ENCODE measurements at places on chromosomes 4 and X. TPM values are rescaled to one million over a fixed set of nuclear protein-coding genes. Genes with fewer than 3 reads are reported as not detected.

DNA sequence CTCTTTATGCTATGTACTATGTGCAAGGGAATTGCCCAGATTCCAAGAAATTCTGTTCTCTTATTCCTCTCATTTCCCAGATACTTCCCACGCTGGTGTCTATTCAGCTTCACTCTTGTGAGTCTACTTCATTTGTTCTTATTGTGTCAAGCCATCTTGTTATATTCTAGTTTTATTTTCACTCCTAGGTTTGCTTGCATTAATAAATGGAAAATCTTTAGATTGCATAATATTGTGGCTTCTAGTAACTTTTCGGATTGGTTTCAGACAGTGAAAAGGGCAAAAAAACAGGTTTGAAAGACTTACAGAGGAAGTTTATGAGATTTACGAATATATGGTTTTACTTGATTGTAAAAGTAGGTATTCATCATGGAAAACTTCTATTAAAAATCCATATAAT is 128.4 kb downstream of the BTC start:
- no peaks in the 10 kb centered on the region for H3K36me3 ChIP-seq
- no peaks in the 10 kb centered on the region for H3K4me1 ChIP-seq
- H3K27ac ChIP-seq: no peak overlapping the region
- no peaks in the 10 kb centered on the region for H3K27me3 ChIP-seq

DNA sequence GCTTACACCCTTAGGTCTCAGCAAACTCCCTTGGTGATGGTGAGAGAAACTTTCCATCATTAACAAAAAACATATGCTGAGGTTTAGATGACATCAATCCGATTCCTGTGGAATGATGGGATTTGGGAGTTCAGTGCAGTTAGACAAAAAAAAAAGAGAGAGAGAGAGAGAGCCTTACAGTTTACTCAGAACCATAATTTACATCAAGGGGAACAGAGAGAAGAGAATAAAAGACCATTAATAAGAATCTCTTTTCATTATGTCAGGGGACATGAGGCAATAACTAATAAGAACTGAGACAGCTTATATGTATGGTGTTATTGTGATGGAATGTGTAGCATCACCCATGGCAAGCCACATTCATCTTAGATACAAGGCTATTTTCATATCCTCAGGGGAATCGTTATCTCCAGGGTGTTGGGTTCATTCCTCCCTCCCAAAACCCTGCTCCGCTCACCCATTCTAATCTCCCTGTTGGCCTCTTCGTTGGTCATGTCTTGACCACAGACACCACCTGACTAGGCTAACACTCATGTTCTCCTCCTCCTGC is 175.7 kb upstream of the MXRA5 start:
- H3K4me3 ChIP-seq: no peak overlapping the region
- H3K27ac ChIP-seq: no peak overlapping the region
- no peaks in the 10 kb centered on the region for H3K27me3 ChIP-seq
- H3K4me1 ChIP-seq: no peaks in the 10 kb centered on the region
- DNase-seq: no peak

- H3K36me3 ChIP-seq: no peaks in the 10 kb centered on the region
- no peak for DNase-seq
- peaks cover 13% of the 10 kb centered on the region for H3K27me3 ChIP-seq
- no peak overlapping the region for H3K27ac ChIP-seq
- no peak overlapping the region for H3K4me3 ChIP-seq
These were observed 5.6 kb upstream of the PCDH7 start for GRCh38 chr4:30714408-30715031.

GRCh38 chr4:57156242-57156990 is 46.2 kb upstream of the IGFBP7 start:
- H3K27ac ChIP-seq: no peak overlapping the region
- no peak for DNase-seq
- no peaks in the 10 kb centered on the region for H3K4me1 ChIP-seq
- H3K4me3 ChIP-seq: no peak overlapping the region
- no peaks in the 10 kb centered on the region for H3K36me3 ChIP-seq

DNA sequence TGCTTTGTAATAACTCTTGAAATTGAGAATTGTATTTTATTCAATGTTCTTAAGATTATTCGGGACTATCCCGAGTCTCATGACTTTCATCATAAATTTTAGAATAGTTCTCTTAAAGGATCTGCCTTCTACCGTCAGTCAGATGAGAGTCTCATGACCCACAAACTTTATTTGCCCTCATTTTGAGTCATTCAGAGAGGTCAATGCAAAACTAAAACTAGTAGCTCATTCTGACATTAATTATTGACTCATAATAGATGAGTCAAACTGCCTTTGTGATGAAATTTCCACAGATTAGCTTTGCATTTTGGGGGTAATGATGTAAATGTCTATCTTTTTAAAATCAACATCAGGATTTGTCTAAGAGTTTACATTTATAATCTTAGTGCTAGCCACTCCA is 1527.3 kb downstream of the TECRL start:
- DNase-seq: no peak
- no peak overlapping the region for H3K27ac ChIP-seq
- H3K4me3 ChIP-seq: no peak overlapping the region
- no peaks in the 10 kb centered on the region for H3K4me1 ChIP-seq

GRCh38 chrX:124829930-124830329 is 483.6 kb downstream of the SH2D1A start:
- H3K27ac ChIP-seq: no peak overlapping the region
- no peak for DNase-seq
- H3K4me3 ChIP-seq: no peak overlapping the region
- no peaks in the 10 kb centered on the region for H3K27me3 ChIP-seq

DNA sequence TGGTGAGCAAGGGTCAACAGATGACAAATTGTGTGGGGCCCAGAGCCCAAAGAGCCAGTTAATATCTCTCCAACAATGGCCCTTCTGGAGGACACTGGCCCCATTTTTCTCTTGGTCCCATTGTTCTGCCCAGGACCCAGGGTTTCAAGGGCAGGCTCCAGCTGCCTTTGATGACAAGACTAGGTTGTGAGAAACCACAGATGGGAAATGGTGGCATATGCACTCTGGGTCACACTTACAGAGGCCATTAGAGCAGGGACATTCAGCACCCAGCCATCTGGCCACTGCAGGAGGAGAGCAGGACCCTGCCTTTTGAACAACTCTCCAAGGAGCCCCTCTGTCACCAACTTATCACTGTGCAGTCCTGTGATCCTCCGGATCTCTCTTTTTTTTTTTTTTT is 49.7 kb upstream of the KIAA1210 start:
- no peak overlapping the region for H3K27ac ChIP-seq
- no peaks in the 10 kb centered on the region for H3K27me3 ChIP-seq
- no peaks in the 10 kb centered on the region for H3K36me3 ChIP-seq
- no peak for DNase-seq

DNA sequence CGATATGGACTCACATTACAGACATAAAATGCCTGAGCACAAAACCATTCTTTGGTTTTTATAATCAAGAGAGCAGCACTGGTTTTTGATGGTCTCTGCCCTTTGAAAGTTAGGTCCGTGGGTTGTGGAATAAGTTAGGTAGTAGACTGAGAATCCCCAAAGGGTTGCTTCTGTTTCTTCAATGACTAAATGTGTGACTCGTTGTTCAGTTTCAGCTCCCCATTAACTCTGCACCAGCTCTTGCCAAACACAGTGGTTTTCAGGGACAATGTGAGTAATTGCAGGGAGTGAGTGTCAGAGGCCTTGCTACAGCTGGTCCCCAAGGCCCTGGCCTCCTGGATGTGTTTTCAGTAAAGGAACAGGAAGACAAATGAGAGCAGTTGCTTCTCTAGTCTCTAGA is 24.8 kb downstream of the SMIM20 start:
- no peaks in the 10 kb centered on the region for H3K27me3 ChIP-seq
- no peaks in the 10 kb centered on the region for H3K36me3 ChIP-seq
- no peak for DNase-seq
- H3K4me1 ChIP-seq: no peaks in the 10 kb centered on the region
- H3K27ac ChIP-seq: no peak overlapping the region

DNA sequence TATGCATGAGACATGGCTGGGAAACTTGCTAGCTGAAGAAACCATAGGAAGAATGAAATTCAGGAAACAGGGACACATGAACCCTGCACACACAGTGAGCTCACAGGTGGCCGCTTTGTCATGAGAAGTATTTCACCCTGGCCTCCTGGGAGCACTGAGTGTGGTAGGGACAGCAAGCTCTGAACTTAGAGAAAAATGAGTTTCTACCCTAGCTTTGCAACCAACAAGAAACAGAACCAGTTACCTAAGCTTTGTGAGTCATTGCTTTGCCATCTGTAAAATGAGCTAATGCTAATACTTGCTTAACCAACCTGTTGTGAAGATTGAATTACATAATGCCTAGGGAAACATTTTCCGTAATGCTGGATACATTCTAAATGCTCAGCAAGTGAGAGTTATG is 206.6 kb upstream of the HS3ST1 start:
- no peak for DNase-seq
- H3K27ac ChIP-seq: no peak overlapping the region
- H3K4me3 ChIP-seq: no peak overlapping the region
- no peaks in the 10 kb centered on the region for H3K27me3 ChIP-seq

CYP2U1 gene
- total RNA-seq: 2.0 TPM

All from liver (tissue), 10 donors.